NCI-H345 (cell line): ENCODE measurements at places on chromosomes 11 and 22.

GRCh38 chr11:102886999-102887398 lies 12.2 kb upstream of the MMP12 start:
- DNase-seq = no peak

DNA sequence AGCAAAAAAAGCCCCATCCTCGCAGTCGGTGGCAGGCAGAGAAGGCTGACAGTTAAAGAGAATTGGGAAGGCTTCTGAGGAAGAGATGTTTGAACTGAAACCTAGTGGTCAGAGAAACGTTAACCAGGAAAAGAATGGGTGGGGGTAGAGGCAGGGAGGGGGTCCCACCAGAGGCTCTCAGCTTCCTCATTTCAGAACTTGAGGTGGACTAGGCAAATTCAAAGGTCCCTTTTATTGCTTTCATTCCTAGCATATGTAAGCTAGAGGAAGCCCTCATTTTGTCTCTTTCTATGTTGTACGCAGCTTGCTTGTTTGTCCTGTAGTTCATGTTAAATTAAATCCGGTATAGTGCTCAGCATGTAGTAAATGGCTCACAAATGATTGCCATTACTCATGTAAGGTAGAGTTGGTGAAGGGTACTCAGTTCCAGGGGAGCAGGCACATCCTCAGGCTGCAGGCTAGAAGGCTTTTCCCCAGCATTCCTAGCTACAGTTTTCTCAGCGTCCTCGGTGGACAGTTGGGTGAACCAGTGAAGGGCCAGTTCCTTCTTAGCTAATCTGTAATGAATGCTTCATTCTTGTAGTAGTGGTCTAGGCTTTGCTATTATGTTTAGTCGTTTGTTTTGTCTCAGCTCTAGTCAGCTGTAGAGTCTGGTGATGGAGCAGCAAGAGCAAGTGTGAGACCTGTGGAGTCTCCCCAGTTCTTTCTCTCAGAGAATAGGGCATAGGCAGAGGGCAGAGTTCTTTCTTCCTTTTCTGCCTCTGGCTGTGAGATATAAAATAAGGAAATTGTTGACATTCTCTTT lies 58.6 kb downstream of the UVRAG start:
- DNase-seq = no peak

DNA sequence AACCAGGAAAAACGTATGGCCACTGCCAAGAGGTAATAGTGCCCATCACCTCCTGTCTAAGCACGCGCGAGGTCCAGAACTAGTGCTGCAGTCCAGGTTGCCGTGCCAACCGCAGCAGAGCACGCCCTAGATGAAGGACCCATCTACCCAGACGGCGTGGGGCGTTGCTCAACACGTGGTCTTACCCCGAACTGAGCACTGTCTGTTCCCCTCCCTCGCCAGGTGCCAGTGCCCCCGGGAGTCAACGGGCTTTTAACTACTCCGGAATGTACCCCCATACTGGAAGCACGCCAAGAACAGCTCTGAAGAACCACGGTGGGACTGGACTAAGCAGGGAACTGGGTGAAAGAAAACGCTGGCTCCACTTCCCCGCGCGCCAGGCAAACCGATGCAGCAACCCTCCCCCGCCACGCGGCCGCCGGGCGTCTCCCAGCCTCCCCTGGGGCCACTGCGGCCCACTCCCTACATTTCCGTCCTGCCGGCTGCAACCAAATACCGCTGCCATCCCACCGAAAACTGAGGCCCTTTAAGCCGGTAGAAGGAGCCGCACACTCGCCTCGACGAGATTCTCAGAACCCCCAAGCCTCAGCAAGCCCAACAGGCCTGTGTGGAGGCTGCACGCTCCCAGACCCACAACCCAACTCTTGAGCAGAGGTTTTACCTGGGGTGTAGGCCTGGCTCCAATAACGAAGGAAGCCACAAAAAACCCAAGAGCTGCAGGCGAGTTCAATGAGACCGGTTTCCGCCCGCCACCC lies at the start of gene HSPA8:
TSS of gene HSPA8 (minus strand) at position 734 of the 755 bp plus-strand sequence. CDS start 812 bp downstream, outside the sequence.
- peak; percentile 61 for DNase-seq

GRCh38 chr22:28466399-28466798 lies 213.2 kb downstream of the TTC28 start:
- no peak for DNase-seq

GRCh38 chr22:39526736-39527171 lies 5.8 kb downstream of the RPS19BP1 start:
- DNase-seq = no peak

- peak; percentile 63 for DNase-seq
Observed at GRCh38 chr11:133337951-133338418, 194.3 kb downstream of the OPCML start.

- no peak for DNase-seq
Observed at GRCh38 chr11:71421392-71421950, 26.7 kb downstream of the DHCR7 start.

DNA sequence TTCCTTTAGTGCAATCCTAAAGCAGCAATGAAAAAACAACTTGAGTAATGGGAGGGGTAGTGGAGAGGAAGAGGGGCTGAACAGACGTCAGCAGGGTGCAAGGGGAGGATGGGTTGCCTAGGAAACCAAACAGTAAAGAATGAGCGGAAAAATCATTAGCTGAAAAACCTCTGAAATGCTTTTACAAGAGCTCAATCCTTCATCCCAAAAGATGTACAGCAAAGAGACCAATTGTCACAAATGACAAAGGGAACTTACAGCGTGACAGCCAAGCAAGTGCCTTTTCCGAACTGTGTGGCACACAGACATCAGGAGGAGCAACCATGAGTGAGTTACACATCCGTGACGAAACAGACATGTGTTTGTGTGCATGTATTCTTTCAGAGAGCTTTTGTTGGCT lies 104.6 kb downstream of the SIK3 start:
- DNase-seq = peak; percentile 26

GRCh38 chr11:75950141-75950540 lies 135.1 kb downstream of the UVRAG start:
- no peak for DNase-seq

DNA sequence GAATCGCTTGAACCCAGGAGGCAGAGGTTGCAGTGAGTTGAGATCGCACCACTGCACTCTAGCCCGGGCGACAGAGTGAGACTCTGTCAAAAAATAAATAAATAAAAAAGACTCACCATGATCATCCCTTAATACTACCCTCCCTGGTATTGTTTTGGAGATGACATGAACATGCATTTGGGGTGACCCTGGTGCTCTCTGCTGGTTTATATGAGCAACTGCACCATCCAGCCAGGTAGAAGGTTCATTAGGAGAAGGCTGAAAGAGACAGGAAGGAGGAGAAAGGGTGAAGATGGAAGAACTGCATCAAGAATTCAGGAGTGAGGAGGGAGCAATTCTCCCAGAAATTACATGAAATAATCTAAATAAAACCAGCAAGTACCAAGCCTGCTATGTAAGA lies 37.8 kb downstream of the SLC5A1 start:
- peak; percentile 44 for DNase-seq

DNA sequence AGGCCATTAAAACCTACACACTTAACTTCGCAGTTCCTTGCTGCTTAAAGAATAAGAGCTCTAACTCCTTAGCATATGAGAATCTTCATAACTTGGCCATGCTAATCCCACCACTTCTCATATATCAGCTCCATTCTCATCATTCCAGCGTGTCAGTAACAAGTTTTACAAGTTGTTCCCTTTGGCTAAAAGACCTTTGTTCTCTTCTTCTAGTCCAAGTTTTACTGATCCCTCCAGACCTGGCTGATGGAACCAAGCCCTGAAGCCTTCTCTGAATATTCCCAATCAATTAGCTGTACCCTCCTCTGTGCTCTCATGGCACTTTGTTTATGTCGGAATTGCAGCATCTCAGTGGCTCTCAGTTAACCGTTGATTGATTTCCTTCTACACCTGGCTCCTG lies 35.8 kb downstream of the GAB2 start:
- no peak for DNase-seq

GRCh38 chr22:49590851-49591445 lies 236.7 kb downstream of the BRD1 start:
- no peak for DNase-seq

GRCh38 chr22:42365942-42366695 lies 66.1 kb downstream of the NFAM1 start:
- peak; percentile 39 for DNase-seq

GRCh38 chr22:29359469-29359868 lies 28.9 kb downstream of the AP1B1 start:
- no peak for DNase-seq

GRCh38 chr11:65298131-65298535 lies 16.5 kb upstream of the CDC42EP2 start:
- DNase-seq = no peak

GRCh38 chr11:94649964-94650623 lies 82.9 kb downstream of the PIWIL4 start:
- no peak for DNase-seq

DNA sequence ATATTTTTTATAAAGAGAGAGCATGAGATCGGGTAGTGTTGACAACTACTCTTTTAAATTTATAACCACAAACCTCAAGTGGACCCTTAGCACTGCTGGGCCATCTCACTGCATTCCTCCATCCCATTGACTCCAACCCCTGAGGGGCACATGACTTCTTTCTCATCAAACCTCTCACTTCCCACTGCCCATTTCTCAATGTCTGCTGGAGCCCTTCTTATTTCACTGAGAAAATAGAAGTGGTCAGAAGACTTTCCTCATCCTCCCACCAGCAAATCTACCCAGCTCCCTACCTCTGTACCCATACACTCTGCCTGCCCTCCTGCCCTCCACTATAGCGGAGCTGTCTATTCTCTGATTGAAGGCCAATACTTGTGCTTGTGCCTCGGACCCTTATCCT lies 370.6 kb upstream of the MPPED2 start:
- no peak for DNase-seq

DNA sequence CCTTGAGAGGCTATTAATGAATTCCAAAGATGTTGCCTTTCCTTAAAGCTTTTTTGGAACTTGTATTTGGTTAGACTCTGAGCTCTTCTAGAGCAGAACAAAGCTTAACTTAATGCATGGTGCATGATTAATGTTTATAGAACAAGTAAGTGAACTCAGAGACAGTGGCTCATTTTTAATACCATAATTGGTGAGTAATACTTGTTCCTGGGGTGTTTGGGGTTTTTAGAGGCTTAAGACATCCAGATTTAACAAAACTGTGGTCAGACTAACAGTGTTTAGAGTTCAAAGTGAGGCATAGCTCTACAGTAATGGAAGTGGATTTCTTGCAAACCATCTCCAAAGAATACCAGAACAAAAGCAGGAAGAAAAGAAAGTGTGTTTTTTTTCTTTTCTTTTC lies 73.7 kb upstream of the CTSC start:
- DNase-seq = no peak

GRCh38 chr11:109349276-109350080 lies 72.5 kb upstream of the C11orf87 start:
- DNase-seq = no peak

DNA sequence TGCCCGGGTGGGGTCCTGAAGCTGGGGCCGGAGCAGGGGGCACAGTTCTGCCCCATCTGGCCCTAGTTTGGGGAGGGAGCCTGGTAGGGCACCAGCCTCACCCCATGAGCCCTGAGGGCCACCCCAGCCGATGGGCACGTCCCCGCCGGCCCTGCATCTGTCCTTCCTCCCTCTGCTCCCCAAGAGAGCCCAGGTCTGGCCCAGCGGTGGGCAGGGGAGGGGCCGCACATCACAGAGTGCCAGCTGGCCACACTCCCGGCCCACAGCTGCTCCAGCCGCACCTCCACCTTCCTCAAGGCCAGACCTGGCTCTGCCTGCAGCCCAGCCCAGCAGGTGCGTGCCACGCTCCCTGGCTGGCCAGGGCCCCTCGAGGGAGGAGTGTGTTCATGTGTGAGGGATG lies 21.6 kb downstream of the BRSK2 start:
- DNase-seq = no peak

DNA sequence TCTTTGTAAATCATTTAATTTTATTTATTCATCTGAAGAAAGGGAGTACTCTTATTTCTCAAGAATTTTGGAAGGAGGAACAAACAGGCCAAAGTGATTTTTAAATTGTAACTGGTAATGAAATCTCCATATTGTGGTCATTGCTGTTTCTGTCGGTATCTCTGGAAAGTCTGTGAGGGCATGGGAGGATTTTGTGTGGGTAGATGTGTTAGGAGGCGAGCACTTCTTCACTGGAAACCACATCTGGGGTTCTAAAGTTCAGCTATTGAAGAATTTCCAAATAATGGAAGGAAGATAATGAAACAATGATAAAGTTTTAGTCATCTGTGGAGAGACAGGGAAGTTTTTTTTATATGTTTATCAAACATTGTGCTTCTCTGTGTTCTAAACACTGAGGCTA lies 6.6 kb downstream of the TRIM34 start:
- no peak for DNase-seq

GRCh38 chr11:373716-374551 lies 4.6 kb downstream of the B4GALNT4 start:
- no peak for DNase-seq

DNA sequence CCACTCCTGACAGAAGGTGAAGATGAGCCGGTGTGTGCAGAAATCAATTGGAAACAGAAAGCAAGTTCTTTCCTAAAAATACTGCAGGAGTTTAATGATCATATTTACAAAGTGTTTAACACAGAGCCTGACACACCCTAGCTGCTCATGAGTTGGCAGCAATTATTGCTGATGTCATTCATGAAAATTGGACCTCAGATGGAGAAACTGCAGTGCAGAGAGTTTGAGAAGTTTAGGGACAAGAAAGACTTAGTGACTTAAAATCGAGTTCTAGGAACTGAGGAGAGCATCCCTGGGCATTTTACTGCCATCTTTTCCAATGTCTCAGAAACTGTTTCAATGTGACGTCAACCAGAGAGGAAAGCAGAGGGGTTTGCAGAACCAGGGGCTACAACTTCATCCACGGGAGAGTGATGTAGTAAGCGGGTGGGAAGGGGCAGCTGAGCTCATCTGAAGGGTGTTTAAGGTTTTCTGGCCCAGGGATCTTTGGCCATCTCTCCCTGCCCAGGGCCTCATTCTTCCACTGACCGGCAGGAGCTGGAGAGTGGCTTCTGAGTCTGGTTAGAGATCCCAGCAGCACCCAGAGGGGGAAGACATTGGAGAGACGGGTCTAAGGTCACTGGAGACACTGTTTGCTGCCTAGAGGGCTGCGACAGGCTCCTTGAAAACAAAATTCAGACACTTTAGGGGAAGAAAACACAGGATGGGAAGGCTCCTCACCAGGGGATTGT lies 21.1 kb upstream of the IGLL5 start:
- DNase-seq = no peak

- no peak for DNase-seq
Observed at GRCh38 chr11:60734279-60734678, 9.8 kb downstream of the MS4A18 start.

- DNase-seq = no peak
Observed at GRCh38 chr11:27418356-27418755, 54.2 kb downstream of the LGR4 start.
